ENCODE measurements at places on chromosomes 5 and 9. TPM values are rescaled to one million over a fixed set of nuclear protein-coding genes. Genes with fewer than 3 reads are reported as not detected.

DNA sequence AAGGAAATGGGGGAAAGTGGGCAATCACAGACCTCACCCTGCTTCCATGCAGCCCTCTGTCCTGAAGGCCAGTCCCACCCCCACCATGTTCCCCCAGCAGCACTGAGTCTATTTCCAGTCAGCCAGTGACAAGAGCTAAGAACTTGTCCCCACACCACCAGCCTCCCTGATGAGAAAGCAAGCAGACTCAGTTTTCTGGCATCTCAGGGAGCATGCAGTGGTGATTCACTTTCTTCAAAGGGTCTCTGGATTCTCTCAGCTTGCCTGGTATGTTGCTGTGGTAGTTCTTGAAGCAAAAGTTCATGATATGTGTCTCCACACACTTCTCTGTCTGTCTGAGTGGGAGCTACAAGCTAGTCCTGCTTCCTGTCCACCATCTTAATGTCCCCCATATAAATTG is 799.9 kb upstream of the TYRP1 start:
- H3K36me3 ChIP-seq = no peaks in the 10 kb centered on the region
- H3K4me1 ChIP-seq = no peaks in the 10 kb centered on the region
- no peak overlapping the region for H3K4me3 ChIP-seq

GRCh38 chr5:138468966-138469539 is 3.8 kb downstream of the EGR1 start:
- H3K4me3 ChIP-seq = no peak overlapping the region
- H3K4me1 ChIP-seq = peaks cover 51% of the 10 kb centered on the region
- no peak for DNase-seq
- H3K27me3 ChIP-seq = 0 out of 3 replicates have a peak, but pooled peaks cover 2% of the 10 kb centered on the region

GRCh38 chr5:663436-664342 is 29.5 kb downstream of the TPPP start:
- peaks cover 10% of the 10 kb centered on the region for H3K36me3 ChIP-seq
- no peak overlapping the region for H3K27ac ChIP-seq
- no peaks in the 10 kb centered on the region for H3K4me1 ChIP-seq
- DNase-seq = no peak
- no peaks in the 10 kb centered on the region for H3K27me3 ChIP-seq

DNA sequence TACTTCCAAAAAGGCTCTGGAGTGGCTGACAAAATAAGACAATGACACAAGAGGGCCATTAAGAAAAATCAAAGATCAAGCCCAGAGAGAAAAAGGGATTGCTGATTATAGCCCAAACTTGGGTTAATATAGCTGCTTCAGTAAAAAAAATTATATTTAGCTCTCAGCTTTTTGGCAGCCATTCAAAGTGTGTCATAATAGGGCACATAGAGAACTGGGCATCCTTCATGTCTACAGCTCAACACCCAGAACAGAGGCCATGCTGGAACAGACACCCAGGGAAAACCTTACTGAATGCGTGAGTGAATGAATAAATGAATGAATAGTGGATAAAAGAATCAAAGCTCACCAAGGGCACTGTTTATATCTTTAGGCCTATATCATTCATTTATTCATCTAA is 110.1 kb downstream of the SLIT3 start:
- no peak overlapping the region for H3K4me3 ChIP-seq
- no peaks in the 10 kb centered on the region for H3K4me1 ChIP-seq
- no peak for DNase-seq
- H3K27ac ChIP-seq = no peak overlapping the region
- no peaks in the 10 kb centered on the region for H3K27me3 ChIP-seq
- H3K36me3 ChIP-seq = no peaks in the 10 kb centered on the region

- no peaks in the 10 kb centered on the region for H3K4me1 ChIP-seq
- H3K27ac ChIP-seq = no peak overlapping the region
- H3K4me3 ChIP-seq = no peak overlapping the region
- no peaks in the 10 kb centered on the region for H3K36me3 ChIP-seq
Measured at GRCh38 chr9:116156621-116157314, 3.2 kb downstream of the PAPPA start.

- peak overlapping the region; percentile 96 for H3K27ac ChIP-seq
- H3K4me3 ChIP-seq = peak overlapping the region; percentile 95
- H3K4me1 ChIP-seq = peaks cover 50% of the 10 kb centered on the region
- no peaks in the 10 kb centered on the region for H3K36me3 ChIP-seq
- H3K27me3 ChIP-seq = no peaks in the 10 kb centered on the region
Measured at GRCh38 chr5:143403334-143403592, 223 bp downstream of the NR3C1 start.

DNA sequence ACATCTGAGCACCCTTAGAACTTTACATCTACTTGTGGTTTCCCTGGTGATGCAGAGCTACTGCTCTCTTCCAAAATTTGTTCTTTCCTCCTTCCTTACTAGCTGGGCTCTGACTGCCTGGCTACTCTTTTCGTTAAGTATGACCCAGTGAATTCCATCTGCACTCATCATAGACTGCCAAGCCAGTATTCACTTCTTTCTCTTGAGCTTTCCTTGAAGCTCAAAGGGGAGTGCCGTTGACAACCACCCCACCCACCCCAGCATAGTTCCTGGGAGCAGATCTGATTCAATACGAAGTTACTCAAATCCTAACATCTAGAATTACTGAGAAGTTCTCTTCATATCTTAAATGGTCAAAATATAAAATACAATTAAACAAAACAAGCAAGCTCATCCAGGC is 190.5 kb downstream of the ADAMTS12 start:
- H3K4me1 ChIP-seq = no peaks in the 10 kb centered on the region
- no peak for DNase-seq
- no peak overlapping the region for H3K27ac ChIP-seq
- H3K36me3 ChIP-seq = no peaks in the 10 kb centered on the region
- H3K27me3 ChIP-seq = no peaks in the 10 kb centered on the region
- no peak overlapping the region for H3K4me3 ChIP-seq

- DNase-seq = no peak
- H3K36me3 ChIP-seq = peaks cover 4% of the 10 kb centered on the region
- peaks cover 90% of the 10 kb centered on the region for H3K4me1 ChIP-seq
- peak overlapping the region; percentile 71 for H3K27ac ChIP-seq
Measured at GRCh38 chr5:78605611-78606010, 43.0 kb downstream of the LHFPL2 start.

- DNase-seq = no peak
- H3K4me3 ChIP-seq = no peak overlapping the region
- peaks cover 23% of the 10 kb centered on the region for H3K4me1 ChIP-seq
- H3K27me3 ChIP-seq = no peaks in the 10 kb centered on the region
- H3K36me3 ChIP-seq = no peaks in the 10 kb centered on the region
Measured at GRCh38 chr5:138972836-138973235, 97.7 kb upstream of the LRRTM2 start.

GRCh38 chr5:177084175-177084574 is 2.5 kb upstream of the FGFR4 start:
- H3K4me3 ChIP-seq = no peak overlapping the region
- 0 out of 3 replicates have a peak, but pooled peaks cover 6% of the 10 kb centered on the region for H3K36me3 ChIP-seq
- H3K27ac ChIP-seq = no peak overlapping the region
- no peak for DNase-seq

- no peaks in the 10 kb centered on the region for H3K4me1 ChIP-seq
- no peaks in the 10 kb centered on the region for H3K36me3 ChIP-seq
- DNase-seq = no peak
- no peaks in the 10 kb centered on the region for H3K27me3 ChIP-seq
Measured at GRCh38 chr5:37860206-37860605, 20.4 kb upstream of the GDNF start.

GRCh38 chr5:82551192-82551591 is 273.0 kb upstream of the RPS23 start:
- H3K27me3 ChIP-seq = no peaks in the 10 kb centered on the region
- H3K4me1 ChIP-seq = no peaks in the 10 kb centered on the region
- DNase-seq = no peak
- H3K36me3 ChIP-seq = no peaks in the 10 kb centered on the region
- H3K4me3 ChIP-seq = no peak overlapping the region

DNA sequence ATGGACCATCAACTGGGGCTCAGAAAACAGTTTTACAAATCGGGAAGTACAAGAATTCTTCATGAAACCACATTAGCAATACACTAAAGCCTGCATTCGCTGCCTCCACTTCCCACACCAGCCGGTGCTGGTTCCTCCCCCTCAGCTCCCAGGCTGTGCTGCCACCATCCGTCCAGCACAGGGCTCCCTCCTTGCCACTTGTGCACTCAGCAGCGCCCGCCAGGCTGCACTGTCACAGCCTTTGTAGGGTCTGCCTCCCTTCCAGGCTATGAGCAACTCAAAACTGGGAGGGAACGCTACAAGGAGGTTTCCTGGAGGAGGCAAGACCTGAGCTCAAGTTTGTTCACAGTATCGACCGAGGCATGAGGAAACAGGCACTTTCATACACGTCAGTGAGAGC is 7.7 kb downstream of the MAPK9 start:
- H3K4me1 ChIP-seq = peaks cover 24% of the 10 kb centered on the region
- DNase-seq = no peak
- no peak overlapping the region for H3K27ac ChIP-seq

DNA sequence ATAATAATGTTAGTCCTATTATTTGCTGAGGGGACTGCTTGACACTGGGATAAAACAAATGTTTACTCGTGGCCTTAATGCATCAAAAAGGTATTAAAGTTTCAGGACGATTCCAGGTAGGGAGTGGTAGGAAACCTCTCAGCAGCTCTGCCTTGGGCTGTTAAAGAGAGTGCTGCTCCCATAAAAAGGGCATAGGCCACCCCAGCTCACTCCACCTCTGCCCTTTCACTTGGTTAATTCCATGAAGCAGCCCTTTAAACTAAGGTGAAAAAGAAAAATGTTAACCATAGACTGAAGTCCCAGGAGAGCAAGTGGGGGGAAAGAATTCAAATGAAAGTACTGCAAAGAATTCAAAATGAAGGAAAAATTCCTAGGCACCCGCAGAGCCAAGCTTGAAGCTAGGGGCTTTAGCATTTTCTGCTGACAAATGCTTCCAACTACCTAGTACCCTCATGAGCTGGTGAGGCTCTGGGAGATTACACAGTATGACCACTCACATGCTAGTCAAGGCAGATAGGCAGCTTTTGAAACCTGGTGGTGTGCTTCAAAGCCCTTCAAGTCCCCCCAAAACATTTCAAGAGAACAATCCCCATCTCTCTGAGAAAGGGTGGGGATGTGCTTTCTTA is 8.5 kb downstream of the KLF9 start:
- no peaks in the 10 kb centered on the region for H3K27me3 ChIP-seq
- no peak for DNase-seq
- peaks cover 51% of the 10 kb centered on the region for H3K4me1 ChIP-seq
- no peaks in the 10 kb centered on the region for H3K36me3 ChIP-seq

DNA sequence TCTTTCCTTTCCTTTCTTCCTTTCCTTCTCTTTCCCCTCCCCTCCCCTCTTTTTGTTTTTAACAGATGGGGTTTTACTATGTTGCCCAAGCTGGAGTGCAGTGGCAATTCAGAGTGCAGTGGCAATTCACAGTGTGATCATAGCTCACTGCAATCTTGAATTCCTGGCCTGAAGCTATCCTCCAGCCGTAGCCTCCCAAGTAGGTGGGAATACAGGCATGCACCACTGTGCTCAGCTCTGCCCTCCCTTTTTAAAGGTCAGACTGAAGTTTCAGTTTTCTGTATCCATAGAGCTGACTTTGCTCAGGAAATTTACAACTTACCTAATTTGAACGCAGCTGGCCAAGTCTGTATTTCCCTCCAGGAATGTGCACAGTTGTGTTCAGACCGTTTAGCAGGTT is 696 bp downstream of the CCL28 start:
- H3K27me3 ChIP-seq = no peaks in the 10 kb centered on the region
- H3K4me3 ChIP-seq = no peak overlapping the region
- peaks cover 20% of the 10 kb centered on the region for H3K4me1 ChIP-seq
- no peak for DNase-seq
- no peak overlapping the region for H3K27ac ChIP-seq
- no peaks in the 10 kb centered on the region for H3K36me3 ChIP-seq

GRCh38 chr5:103744159-103744558 is 181.6 kb upstream of the NUDT12 start:
- H3K4me3 ChIP-seq = no peak overlapping the region
- H3K27me3 ChIP-seq = no peaks in the 10 kb centered on the region
- no peaks in the 10 kb centered on the region for H3K4me1 ChIP-seq
- DNase-seq = no peak

DNA sequence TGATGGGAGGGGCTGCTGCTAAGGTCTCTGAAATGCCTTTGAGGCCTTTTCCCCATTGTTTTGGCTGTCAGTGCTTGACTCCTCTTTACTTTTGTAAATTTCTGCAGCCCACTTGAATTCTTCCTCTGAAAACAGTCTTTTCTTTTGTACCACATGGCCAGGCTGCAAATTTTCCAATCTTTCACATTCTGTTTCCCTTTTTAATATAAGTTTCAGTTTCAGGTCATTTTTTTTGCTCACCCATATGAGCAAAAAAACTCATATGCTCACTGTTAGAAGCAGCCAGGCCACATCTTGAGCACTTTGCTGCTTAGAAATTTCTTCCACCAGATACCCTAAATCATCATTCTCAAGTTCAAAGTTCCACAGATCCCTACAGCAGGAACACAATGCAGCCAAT is 234.6 kb upstream of the ADRA1B start:
- H3K4me3 ChIP-seq = no peak overlapping the region
- no peak overlapping the region for H3K27ac ChIP-seq
- no peaks in the 10 kb centered on the region for H3K4me1 ChIP-seq
- H3K36me3 ChIP-seq = no peaks in the 10 kb centered on the region
- no peak for DNase-seq

DNA sequence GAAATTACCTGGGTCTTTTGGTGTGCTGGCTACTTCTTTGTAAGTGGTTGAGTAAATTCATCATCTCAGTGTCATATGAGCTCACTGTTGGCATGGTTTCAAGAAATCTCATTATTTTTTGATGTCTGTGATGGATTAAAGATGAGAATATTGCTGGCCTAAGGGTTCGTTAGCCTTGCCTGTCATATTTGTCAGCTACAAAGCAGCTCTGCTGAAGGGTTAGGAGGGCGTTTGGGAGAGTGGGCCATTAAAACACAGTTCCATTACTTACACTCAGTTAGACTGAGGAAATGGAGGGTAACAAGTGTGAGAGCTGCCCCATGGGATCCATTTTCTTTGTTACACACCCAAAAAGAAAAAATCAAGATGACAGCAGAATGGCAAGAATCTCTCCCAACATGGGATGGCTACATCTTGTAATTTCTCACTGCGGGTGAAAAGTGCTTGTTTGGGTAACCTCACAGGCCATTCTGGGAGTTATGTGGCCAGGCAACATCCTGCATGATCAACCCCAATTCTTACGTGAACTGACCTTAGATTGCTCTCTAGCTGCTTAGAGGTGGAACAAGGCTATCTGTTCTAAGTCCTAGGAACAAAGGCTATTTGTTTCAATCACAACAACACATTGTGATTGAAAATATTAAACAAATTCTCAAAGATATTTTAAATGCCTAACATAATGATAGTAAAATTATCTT is 609.5 kb upstream of the RGMB start:
- H3K27me3 ChIP-seq = no peaks in the 10 kb centered on the region
- H3K36me3 ChIP-seq = no peaks in the 10 kb centered on the region
- H3K27ac ChIP-seq = no peak overlapping the region
- no peak overlapping the region for H3K4me3 ChIP-seq
- no peaks in the 10 kb centered on the region for H3K4me1 ChIP-seq
- no peak for DNase-seq

GRCh38 chr9:96137671-96138429 is 164.1 kb downstream of the HSD17B3 start:
- 0 out of 2 replicates have a peak overlapping the region, but pooled peaks have one; percentile 20 for H3K4me3 ChIP-seq
- no peaks in the 10 kb centered on the region for H3K36me3 ChIP-seq
- peaks cover 29% of the 10 kb centered on the region for H3K4me1 ChIP-seq
- no peak overlapping the region for H3K27ac ChIP-seq

The CPLANE1 gene
- total RNA-seq = 9.9 TPM

The ZNF366 gene
- not detected for total RNA-seq

The TXNDC8 gene
- total RNA-seq = not detected

The LCN10 gene
- total RNA-seq = 0.53 TPM

The RHOBTB3 gene
- 39.6 TPM for total RNA-seq

The XPA gene
- total RNA-seq = 15.2 TPM

The CBY3 gene
- total RNA-seq = not detected

The SEMA6A gene
- total RNA-seq = 2.9 TPM

The SLC34A3 gene
- total RNA-seq = 0.38 TPM

The GMCL2 gene
- not detected for total RNA-seq
